ENCODE measurements at places on chromosomes 5 and 9.

- DNase-seq = peak; percentile 29
Observed at GRCh38 chr9:131478421-131478868, 24.3 kb upstream of the POMT1 start.

- DNase-seq = no peak
Observed at GRCh38 chr5:138336952-138337684, 948 bp upstream of the FAM53C start.

GRCh38 chr9:128972956-128973355 lies 25.5 kb downstream of the NUP188 start:
- no peak for DNase-seq

- no peak for DNase-seq
Observed at GRCh38 chr5:151949701-151950308, 25.2 kb upstream of the GLRA1 start.

- no peak for DNase-seq
Observed at GRCh38 chr9:137673886-137674285, 55.1 kb downstream of the EHMT1 start.

- no peak for DNase-seq
Observed at GRCh38 chr5:143156086-143156485, 247.4 kb downstream of the NR3C1 start.

GRCh38 chr9:136152543-136152866 lies 33.8 kb upstream of the TMEM250 start:
- no peak for DNase-seq

GRCh38 chr5:4258170-4258569 lies 662.5 kb downstream of the IRX1 start:
- DNase-seq = no peak

- DNase-seq = peak; percentile 11
Observed at GRCh38 chr9:86485359-86485758, 131.1 kb upstream of the TUT7 start.

DNA sequence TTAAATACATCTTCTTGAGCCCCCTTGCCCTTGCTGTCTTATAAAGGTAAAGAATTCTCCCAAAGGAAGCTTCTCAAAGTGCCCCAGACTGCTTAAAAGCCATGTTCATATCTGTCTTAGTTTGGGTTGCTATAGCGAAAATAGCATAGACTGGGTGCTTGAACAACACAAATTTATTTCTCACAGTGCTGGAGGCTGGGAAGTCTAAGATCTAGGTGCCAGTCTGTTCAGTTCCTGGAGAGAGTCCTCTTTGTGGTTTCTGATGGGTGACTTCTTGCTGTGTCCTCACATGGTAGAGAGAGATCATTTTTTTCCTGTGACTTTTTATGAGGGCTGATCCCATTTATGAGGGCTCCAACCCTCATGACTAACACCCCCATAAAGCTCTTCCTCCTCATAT lies 486.7 kb upstream of the ADAMTS16 start:
- DNase-seq = no peak

DNA sequence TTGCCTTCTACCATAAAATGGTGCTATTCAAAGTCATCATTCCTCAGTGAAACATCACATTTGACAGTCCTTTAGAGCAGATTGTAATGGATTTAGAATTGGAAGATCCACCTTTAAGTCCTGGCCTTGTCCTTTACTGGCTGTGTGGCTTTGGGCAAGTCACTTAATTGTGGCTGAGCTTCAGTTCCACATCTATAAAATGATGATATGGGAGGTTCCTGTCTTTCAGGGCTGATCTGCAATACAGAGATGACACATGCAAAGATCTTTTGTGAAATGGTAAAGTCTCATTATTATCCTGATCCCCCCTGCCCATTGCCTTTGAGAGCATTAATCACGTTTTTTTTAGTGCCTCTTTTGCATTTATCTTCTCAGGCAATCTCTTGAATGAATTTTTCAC lies 58.2 kb downstream of the ZFAND5 start:
- no peak for DNase-seq

GRCh38 chr5:101012880-101013279 lies 109.8 kb upstream of the ST8SIA4 start:
- no peak for DNase-seq

- no peak for DNase-seq
Observed at GRCh38 chr9:35690294-35690613, 529 bp upstream of the TPM2 start.

DNA sequence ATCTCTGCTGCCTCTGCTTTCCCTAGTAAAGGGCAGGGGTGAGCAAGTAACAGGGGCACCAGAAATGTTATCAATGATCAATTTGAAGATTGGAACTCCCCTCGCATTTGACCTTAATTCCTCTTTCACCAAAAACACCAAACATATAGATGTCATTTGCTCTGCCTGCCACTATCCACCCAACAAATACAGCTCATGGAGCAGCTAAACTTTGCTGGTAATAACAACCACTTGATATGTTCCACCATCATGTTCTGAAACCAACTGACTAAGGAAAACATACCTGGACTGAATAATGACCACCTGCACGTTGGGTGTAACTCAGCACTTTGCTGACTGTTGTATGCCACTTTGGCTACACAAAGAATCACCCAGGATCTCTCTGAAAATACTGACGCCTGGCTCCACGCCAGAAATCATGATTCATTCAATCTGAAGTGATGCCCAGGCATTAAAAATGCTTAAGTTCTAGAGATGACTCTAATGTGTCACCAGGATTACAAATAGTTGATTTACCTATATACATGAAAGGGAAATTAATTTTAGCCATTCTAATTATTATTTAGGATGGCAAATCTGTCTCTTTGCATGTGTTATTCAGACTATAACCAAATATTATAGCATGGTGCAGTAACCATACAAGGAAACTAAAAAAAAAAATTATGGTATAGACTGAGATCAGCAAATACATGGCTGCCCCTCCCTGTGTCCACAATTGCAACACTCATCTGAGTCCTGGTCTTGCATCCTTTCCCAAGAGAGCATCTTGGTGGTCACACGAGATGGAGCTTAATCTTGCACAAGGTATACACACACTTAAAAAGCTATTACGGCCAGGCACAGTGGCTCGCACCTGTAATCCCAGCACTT lies 43.1 kb upstream of the TTC39B start:
- no peak for DNase-seq

GRCh38 chr5:132830436-132831094 lies at the start of gene SHROOM1:
TSS of gene SHROOM1 (minus strand) at chr5:132830647. CDS start at chr5:132826140, 4,507 bp downstream.
- DNase-seq = no peak

DNA sequence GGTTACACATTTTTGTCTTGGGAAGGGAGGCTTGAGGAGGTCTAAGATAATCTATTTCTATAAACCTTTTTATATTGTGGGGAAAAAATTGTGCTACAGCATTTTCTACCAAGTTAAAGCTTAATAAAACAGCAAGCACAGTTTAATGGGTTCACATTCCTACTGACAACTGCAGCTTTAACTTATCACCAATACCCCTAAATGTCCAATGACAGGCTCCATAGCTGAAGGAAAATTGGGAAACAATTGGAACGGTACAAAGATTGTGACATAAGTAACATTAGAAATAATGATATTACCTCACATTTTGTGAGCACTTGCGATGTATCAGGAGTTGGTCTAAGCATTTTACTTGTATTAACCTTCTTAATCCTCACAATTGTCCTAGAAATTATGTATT lies 79.5 kb upstream of the HAPLN1 start:
- no peak for DNase-seq

- DNase-seq = no peak
Observed at GRCh38 chr9:128244837-128245231, 31.0 kb downstream of the GOLGA2 start.

DNA sequence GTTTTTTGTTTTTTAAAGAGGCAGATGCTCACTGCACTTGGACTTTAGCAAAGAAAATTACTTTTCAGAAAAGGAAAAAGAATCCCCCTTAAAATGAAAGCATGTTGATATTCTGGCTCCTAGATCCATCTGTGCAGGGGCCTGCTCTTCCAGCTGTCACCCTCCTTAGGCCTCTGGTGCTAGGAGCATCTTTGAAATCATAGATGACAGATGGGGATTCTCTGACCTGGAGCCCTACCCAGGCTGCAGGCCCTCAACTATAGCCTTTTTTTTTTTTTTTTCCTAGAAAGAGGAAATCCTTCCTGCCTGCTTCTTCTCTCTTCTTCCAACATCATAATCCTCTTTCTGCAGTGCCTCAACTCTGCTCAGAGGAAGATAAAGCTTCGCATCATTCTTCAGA lies 16.3 kb upstream of the DCP2 start:
- DNase-seq = no peak

DNA sequence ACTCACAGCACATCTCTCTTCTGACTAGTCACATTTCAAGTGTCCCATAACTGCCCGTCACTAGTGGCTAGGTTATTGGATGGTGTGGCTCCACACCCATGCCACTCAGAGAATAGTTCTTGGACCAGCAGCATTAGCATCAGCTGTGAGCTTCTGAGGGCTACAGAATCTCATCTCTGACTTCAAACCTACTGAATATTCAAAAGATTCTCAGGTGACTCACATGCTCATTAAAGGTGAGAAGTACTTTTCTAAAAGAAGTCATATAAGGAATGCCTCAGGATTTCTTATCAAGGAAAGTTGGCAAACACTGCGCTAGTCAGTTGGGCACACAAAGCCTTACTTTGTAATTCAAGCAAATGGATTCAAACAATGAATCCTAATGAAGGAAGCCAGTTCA lies 305.0 kb upstream of the CDH12 start:
- no peak for DNase-seq

DNA sequence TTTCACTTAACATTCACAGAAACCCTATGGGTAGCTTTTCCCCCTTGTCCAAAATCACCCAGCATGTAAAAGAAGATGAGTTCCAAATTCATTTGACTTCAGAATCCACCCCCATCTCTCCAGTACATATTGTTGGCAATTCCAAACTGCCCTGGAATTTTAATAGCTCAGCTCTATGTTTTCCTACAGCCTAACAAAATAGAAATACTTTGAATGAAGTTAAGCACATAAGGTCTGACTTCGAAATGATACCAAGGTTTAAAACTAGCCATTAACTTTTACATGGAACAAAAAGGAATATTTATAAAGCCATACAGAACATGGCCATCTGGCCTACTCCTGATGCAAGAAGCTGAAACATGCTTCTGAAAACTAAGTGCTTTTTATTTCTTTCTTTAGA lies 634.3 kb downstream of the PDE4D start:
- no peak for DNase-seq

- DNase-seq = no peak
Observed at GRCh38 chr9:129685220-129685932, 19.9 kb downstream of the PRRX2 start.

GRCh38 chr5:42429694-42430093 lies 6.5 kb downstream of the GHR start:
- no peak for DNase-seq

GRCh38 chr5:127355337-127355736 lies 64.7 kb downstream of the MEGF10 start:
- DNase-seq = no peak

DNA sequence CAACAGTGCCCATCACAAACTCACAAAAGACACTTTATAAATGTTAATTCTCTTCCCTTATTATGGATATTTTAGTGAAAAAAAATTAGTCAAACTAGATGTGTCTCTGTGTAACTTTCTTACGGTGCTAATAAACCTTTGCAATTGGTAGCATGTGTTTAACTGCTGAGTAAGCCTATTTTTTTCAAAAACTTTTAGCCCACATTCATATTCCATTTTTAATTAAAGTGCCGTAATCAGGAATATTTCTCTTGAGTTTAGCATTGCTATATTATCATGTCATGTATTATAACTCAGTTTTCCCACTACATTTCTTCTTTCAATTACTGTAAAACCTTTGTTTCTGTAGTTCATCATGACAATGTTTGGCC lies 51.4 kb downstream of the FYB1 start:
- no peak for DNase-seq

DNA sequence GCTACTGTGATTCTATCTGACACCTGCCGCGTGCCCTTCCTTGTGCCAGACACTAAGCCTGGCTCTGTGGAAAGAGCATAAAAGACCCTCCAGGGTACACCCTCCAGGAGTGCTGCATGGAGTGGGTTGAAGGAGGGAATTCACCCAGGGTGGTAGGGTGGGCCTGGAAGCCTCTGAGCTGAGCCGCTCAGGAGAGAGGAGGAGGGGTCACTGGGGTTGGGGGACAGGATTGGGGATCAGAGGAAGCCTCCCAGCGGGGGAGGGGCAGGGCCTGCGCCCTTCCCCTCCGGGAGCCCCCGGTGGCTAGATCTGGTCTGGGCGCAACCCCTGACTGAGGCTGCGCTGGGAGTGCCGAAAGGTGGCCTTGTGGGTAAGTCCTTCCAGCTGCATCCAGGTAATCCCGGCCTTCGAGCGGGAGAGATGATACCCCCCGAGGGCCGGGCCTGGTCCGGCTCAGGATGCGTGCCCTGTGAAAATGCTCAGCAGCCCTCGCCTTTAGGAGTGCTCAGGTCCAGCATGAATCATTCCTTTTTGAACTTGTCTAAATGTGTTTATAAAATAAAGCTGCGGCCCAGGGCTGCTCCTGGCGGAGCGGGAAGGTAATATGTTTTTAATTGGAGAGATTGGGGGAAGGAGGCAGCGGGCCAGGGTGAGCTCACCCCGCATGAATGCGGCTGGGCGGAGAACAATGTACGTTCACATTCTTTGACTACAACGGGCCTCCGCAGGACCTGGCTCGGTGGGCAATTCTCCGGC lies 118.1 kb upstream of the SMIM23 start:
- no peak for DNase-seq

DNA sequence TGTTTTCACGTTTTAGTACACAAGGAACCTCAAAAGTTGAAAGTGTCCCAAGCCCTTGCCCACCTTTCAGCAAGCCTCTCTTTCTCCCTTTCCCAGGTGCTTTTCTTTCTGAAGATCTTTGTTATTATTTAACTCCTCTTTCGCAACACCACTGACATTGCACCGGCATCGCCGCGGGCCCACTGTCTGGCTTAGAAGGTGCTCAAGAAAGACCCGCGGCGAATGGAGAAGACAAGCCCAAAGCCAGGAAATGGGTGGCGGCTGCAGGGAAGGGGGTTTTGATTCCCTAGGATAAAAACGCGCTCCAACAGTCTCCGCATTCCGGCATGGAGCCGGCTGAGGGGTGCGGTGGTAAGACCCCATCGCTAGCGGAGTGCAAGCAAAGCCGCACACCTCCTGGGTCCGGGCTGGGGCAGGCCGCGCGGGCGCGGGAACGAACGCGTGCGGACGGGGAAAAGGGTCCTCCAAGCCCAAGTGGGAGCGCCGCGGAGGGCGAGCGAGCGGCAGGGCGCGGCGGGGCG lies 404 bp upstream of the AFAP1L1 start:
- DNase-seq = no peak

DNA sequence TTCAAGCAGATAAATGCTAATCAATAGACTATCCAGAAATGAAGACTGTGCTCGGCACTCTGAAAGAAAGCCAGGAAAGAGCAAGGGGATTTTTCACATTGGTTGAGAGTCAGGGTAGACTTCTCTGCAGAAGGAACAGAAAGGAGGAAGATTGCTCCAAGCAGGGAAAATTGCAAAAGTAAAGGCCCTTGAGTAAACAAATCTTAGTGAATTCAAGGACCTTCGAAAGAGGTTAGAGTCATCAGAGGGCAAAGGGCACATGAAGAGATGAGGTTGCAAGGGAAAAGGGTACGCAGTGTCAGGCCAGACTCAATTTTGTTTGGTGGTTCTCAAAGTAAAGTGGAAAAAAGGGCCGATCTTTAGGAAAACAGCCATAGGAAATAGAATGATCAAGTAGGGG lies 157.6 kb upstream of the RAI14 start:
- DNase-seq = no peak

Measured in activated T-helper 2 cell treated with anti-CD3 and anti-CD28 coated beads, Interferon-gamma antibody, Interleukin-2, Interleukin-4, amounts not matched to agents 10 μg/mL and 5 μg/mL and 100 μg/mL, durations not matched to agents 14 hours and 24 hours and 36 hours (primary cell).